ENCODE measurements at places on chromosomes 2 and 18. TPM values are rescaled to one million over a fixed set of nuclear protein-coding genes. Genes with fewer than 3 reads are reported as not detected.

STARD6 gene
- total RNA-seq: not detected

GBX2 gene
- not detected for total RNA-seq

EVA1A gene
- total RNA-seq: 13.4 TPM

CRYGC gene
- total RNA-seq: not detected

SLC35F5 gene
- 189 TPM for total RNA-seq

PLEK gene
- total RNA-seq: 1.1 TPM

CCDC121 gene
- total RNA-seq: 1.3 TPM

GPR35 gene
- 0.74 TPM for total RNA-seq

PRSS56 gene
- total RNA-seq: not detected

COL4A4 gene
- 0.14 TPM for total RNA-seq

MFSD6 gene
- total RNA-seq: 15.1 TPM

LHCGR gene
- total RNA-seq: not detected

SH3RF3 gene
- 2.6 TPM for total RNA-seq

GRHL1 gene
- total RNA-seq: 0.37 TPM

MAB21L4 gene
- not detected for total RNA-seq

UGT1A4 gene
- total RNA-seq: not detected

LPIN1 gene
- total RNA-seq: 53.5 TPM

LINC00305 gene
- total RNA-seq: not detected

CD207 gene
- total RNA-seq: not detected

MOCOS gene
- total RNA-seq: 11.0 TPM

KCNG2 gene
- 4.7 TPM for total RNA-seq

CTDSP1 gene
- total RNA-seq: 56.1 TPM

STK39 gene
- total RNA-seq: 9.9 TPM

DNAJC5G gene
- total RNA-seq: not detected

UGP2 gene
- total RNA-seq: 122 TPM

CCBE1 gene
- 21.7 TPM for total RNA-seq

TGFA gene
- total RNA-seq: 0.28 TPM

PARD6G gene
- 2.8 TPM for total RNA-seq

ERICH2 gene
- total RNA-seq: 1.2 TPM

SUPT7L gene
- total RNA-seq: 13.9 TPM

MDH1B gene
- total RNA-seq: 1.4 TPM

CFLAR gene
- total RNA-seq: 61.7 TPM

PSMA8 gene
- total RNA-seq: not detected

SLC11A1 gene
- 0.14 TPM for total RNA-seq

ERFE gene
- total RNA-seq: 7.3 TPM

SLC4A5 gene
- 0.14 TPM for total RNA-seq

SNED1 gene
- total RNA-seq: 12.6 TPM

CHN1 gene
- total RNA-seq: 12.8 TPM

Data from smooth muscle cell of bladder (primary cell).